Omental fat pad (tissue), 4 donors: ENCODE measurements at places on chromosomes 2 and 18. TPM values are rescaled to one million over a fixed set of nuclear protein-coding genes. Genes with fewer than 3 reads are reported as not detected.
A peak's percentile ranks its signal among the peaks of the same experiment; 100 is the strongest.

Gene TXNDC2
- not detected for total RNA-seq

GRCh38 chr18:63306249-63306648 is 13.3 kb downstream of the BCL2 start:
- no peak for DNase-seq

DNA sequence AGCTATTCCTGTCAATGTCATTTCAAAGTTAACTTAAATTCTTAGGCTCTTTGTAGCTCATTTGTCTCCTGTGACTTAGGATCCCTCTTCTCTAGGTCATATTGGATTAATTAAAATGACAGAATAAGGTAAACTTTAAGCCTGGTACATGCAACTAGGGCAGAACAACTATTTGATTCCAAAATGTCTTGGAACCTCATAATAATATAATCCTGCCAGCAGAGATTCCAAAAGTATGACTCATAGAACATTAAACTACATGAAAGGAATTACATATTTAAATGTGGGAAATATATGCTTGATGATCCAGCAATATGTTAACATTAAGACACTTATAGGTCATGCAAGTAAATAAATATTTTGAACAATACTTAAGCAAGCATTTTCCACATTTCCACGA is 63.3 kb downstream of the COL3A1 start:
- no peak for DNase-seq

DNA sequence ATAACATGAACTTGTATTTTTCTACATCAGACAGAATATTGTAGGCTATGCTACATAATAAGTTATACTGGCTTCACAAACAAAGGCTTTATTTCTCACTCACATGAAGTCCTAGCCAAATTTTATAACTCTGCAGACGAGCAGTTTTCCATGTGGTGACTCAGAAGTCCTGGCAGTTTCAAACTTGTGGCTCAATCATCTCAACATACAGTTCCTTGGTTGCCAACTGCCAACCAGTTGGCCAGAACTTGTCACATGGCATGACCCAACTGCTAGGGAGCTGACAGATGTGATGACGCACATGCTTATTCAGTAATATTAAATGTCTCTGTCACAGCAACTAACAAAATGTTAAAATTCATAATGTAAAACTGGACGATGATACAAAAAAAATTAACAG is 63.8 kb upstream of the ZC3H15 start:
- no peak for DNase-seq

GRCh38 chr2:163353551-163353950 is 382.3 kb downstream of the FIGN start:
- no peak for DNase-seq

DNA sequence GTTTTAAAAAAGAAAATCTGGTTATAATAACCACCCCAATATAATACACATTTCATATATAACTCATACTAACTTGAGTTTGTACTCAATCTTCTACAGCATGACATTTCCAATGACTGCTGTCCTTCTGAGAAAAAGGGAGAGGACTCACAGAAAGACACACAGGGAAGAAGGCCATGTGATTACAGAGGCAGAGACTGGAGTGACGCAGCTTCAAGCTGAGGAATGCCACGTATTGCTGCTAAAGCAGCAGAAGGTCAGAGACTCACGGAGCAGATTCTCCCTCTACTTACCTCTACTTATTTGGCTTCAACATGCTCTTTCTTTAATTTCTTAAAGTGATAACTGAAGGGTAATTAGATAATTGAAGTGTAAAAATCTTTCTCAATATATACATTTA is 753.5 kb upstream of the PKDCC start:
- no peak for DNase-seq

Gene FLACC1
- total RNA-seq = 1.8 TPM

DNA sequence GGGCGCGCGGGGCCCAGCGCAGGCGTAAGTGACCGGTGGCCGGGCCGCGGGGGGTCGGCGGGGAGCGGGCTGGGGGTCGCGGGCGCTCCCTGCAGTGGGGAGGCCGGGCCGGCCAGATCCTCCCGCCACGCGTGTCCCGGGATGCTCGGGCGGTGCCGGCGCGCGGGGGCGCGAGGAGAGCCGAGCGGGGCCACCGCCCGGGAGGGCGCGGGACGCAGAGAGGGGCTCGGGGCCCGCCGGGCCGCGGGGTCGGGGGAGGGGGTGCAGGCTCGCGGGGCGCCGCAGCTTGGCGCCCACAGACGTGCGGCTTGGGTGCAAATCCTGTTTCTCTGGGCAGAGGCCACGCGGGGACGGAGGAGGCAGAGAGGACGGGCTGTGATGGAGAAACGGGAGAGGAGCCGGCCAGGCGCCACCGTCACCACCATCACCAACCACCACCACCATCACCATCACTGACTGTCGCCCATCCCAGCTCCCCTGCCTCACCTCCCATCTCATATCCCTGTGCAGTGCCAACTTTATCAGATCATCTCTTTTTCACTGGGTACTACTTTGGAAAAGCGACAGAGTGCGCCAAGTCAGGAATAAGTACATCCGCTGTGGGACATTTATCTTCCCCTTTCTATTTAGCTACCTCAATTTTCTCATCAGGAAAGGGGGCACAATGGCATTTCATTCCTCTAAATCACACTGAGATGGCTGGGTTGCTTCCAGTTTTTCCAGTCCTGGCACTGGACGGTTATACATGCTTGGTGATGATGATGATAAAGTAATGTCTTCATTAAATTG is 97.2 kb upstream of the GPR45 start:
- no peak for DNase-seq

Gene GALNT13
- total RNA-seq = 0.47 TPM

GRCh38 chr18:3855966-3856365 is 406.0 kb downstream of the TGIF1 start:
- DNase-seq = no peak

GRCh38 chr2:235218486-235218907 is 266.7 kb downstream of the SH3BP4 start:
- DNase-seq = no peak

GRCh38 chr2:43424262-43425207 is 171.3 kb downstream of the THADA start:
- DNase-seq = no peak

DNA sequence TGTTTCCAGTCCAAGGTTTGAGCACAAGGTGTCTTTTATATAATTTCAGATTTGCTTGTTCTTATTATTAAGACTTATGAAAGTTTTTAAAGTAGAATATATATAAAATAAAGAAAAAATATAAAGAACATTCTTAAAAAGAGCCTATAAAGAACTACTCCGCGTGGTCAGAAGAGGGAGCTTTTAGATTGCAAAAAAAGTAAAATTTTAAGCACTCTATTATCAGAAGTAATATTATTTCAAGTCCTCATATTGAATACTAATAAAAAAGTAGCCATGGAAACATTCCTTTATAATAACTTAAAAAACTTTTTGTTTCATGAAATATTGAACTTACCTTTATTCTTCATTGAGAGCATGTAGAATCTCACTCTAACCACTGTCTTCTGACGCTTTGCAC is 51.4 kb downstream of the LINC00305 start:
- no peak for DNase-seq

DNA sequence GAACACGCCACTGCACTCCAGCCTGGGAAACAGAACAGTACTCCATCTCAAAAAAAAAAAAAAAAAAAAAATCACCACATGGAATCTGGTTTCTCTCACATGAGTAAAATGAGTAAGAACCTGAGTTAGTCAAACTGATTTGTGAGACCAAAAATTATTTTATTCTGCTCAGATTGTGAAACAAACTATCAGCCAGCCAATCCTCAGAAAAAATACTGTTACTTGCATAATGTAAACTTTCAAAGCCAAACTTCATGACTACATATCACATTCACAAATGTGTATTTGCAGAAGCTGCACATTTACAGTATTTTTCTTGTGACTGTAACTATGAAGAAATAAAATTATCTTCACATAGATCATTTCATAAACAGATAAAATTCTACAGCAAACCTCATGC is 23.2 kb downstream of the SUMO1 start:
- no peak for DNase-seq

DNA sequence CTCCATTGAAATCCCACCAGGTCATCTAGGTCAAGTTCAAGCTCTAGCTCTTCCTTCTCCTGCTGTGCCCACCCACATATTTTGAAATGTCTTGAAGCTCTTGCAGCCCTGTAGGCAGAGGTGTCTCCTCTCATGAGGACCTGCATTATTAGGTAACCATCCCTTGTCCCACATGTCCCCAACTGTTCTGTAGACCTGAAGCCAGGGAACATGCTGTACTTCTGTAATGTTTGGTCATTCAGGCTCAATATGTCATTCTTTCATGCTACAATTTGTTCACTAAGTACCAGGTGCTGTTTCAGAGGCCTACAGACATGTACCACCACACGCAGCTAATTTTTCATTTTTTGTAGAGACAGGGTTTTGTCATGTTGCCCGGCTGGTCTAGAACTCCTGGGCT is 22.2 kb downstream of the SLC3A1 start:
- DNase-seq = no peak

Gene CCDC195
- not detected for total RNA-seq

Gene CLEC4F
- 2.7 TPM for total RNA-seq

Gene ALPI
- not detected for total RNA-seq

GRCh38 chr18:60826346-60826745 is 453.8 kb upstream of the MC4R start:
- DNase-seq = no peak

Gene MBD2
- total RNA-seq = 58.6 TPM

DNA sequence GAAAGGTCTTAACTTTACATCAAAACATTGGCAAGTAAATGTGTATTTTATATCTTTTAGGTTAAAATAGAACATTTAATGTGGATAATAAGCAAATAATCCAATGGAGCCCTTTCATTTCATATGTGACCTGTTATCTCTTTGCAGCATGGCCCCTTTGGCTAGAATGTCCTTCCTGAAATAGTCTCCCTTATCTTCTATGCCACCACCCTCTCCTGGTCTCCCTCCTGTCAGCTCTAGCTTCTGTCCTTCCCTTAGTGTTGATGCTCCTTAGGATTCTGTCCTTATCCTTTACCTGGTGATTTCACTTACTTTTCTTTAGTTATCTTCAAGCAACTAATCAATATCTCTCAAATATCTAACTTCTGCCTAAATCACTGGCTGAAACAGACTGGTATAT is 87.1 kb upstream of the TFCP2L1 start:
- no peak for DNase-seq

Gene AP1S3
- not detected for total RNA-seq

DNA sequence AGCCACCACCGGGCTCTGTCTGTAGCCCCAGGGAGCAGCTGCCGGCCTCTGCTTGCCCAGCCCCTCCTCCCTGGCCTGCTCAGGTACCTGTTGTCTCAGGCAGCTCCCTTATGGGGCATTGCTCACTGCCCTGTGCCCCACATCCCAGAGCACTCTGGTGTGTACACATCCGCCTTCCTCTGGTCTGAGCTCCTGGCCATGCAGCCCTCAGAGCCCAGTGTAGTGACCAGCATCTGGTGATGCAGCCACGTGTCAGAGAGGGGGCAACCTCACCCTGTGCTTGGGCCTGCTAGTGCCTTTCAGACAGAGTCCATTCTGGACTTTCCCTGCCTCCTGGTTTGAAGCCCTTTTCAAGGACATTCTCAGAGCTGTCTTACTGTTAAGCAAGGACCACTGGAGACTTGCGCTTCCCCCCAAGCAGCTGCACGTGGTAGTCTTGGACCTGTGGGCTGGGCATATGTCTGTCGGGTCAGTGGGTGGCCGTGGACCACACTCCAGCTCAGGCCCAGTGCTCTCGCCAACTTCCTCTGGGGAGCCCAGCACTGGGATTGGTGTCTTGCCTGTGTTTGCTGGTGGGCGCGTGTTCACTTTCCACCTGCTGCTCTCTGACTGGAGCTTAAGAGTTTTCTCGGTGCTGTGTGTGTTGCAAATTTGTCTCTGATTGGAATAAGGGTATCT is 30.7 kb downstream of the DGKD start:
- DNase-seq = no peak

- DNase-seq = no peak
Observed at GRCh38 chr18:25630682-25631081, 278.7 kb upstream of the ZNF521 start.

Gene SLC1A4
- total RNA-seq = 6.6 TPM

DNA sequence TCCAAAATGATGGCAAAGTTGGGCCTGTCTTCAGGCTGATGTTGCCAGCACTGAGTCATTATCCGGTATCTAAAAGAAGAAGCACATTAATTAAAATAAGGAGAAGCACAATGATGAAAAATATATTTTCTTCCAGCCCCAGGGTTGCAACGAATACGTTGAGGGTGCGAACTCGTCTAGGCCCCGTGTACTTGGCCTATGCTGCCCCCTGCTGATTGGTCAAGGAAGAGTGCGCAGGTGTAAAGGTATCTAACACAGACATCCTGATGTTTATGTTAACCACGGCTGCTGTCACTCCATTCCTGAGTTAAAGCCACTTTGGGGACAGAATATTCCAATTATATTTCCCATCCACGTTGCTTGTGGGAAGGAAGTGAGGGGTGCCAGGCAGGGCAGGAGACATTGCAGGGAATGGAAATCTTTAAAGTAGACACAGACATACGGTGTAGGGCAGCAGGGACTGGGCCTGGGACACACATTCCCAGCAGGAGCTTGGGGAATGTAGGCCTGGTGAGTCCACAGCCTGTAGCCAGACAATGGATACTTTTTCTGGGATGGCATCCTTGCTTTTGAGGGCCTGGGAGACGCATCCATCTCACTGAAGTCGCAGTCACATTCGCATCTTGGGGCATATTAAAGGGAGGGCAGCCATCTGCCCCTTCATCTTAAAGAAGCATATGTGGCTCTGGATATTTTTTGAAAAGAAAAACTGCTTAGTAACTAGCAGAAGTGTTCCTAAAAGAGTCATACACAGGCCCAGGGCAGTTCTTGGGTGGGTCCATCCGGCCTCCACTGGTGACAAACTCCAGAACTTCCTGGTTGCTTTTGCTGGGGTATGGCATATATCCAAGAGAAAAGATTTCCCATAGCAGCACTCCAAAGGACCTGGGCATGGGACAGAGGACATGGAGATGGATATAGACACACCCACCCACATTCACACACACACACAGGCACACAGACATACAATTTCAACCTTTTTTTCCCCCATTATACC is 81.9 kb downstream of the CLIP4 start:
- DNase-seq = peak; percentile 55

DNA sequence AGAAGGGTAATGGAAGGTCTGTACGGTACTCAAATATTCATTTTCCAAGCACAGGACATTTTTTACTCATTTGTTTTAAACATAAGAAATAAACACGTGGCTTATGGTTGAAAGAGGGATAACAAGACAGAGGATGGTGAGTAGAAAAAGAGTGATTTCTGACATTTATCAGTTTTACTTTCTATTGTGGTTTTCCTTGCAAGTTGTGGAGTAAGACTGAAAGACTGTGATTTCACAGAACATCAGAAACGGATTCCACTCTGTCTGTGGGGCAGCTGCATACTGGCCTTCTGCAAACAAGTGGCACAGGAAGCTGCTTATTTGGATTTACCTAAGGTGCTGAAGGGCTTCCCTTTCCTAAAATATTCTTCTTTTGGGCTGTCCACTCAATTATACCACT is 122.2 kb upstream of the ITGB6 start:
- DNase-seq = no peak
